ENCODE measurements at places on chromosomes 4 and X.

DNA sequence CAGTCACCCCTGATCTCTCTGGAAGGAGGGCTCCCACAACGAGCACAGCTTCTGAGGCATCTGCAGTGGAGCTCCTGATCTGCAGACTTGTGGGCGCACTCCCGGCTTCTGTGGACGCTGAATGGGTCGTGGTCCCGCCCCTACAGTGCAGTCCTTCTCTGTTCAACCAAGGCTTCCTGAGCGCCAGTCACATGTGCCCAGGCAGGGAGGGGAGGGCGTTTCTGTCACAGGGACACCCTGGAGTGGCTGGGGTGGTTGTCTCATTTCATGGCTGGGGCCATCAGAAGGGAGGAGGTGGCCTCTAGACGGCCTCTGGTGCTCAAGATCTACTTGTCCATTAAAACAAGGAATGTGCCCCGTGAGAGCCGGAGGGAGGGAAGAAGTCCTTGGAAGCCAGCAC lies 67.1 kb upstream of the PSAPL1 start:
- DNase-seq = no peak

DNA sequence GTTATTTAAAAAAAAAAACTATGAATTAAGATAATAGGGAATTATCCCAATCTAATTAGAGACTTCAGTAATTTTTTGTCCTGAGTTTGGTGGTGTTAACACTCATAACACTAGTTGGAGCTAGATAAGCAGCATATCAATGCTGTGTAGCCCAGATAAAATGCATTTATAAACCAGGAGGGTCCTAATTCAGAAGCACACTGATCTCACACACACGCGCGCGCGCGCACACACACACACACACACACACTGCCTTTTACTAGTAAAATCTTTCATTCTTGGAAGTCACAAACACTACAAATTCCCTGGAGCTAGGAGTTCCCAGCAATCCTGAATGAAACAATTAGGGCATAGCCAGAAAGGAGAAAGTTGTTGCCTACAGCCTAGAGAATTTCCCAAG lies 3.2 kb downstream of the UNC5C start:
- no peak for DNase-seq

GRCh38 chr4:149965206-149965605 lies 113.0 kb upstream of the DCLK2 start:
- no peak for DNase-seq

DNA sequence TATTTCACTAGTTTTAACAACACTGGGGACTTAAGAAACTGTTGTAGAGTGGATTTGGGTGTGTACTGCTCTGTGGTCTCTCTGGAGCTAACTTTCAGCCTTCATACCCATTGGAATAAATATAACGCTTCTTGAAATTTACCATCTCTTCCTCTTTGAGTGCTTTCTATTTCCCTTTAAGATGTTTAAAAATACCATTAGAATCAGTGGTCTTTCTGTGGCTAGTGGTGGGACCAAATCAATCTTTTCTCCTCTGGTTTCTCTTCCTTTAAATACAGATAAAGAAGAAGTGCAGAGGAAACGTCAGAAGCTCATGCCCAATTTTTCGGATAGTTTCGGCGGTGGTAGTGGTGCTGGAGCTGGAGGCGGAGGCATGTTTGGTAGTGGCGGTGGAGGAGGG lies 92.0 kb downstream of the NFKB1 start:
- DNase-seq = no peak

DNA sequence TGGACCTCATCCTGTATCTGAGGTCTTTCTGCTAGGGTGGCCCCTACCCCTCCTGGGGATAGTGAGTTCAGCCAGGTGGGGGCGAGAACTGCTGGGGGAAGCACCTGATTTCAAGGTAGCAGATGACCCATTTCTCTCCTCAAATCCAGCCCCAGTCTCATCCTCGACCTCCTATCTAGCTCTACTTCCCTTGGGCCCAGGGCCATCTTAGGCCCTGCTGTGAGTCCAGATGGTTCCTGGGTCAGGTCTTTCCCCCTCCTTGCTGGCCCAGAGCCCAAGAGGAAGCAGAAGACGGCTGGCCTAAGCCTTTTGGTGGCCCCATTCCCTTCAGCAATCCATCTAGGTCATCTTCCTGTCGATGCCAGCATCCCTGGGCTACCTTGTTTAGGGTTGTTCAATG lies 3.3 kb downstream of the CDK16 start:
- DNase-seq = no peak

GRCh38 chr4:140693562-140693961 lies 62.6 kb downstream of the TBC1D9 start:
- DNase-seq = no peak

GRCh38 chr4:188719794-188720193 lies 580.6 kb downstream of the TRIML1 start:
- DNase-seq = no peak

DNA sequence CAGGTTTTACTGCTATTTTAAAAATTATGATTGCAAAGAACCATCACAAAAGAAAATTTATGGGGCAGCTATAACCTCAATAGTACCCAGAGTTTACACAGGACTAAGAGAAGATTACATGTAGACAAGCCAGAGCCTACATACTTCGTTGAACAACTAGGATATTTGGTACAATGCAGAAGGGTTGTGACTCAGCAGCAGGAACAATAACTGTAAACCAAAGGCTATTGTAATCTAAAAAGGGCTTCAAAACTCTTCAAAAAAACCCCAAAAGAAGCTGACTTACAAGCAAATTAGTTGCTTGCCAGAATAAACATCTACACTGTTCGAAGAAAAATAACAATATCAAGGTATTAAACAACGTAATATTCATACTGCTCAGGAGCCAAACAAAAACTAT lies 618.0 kb downstream of the STPG2 start:
- no peak for DNase-seq

GRCh38 chrX:49058794-49059193 lies at the start of gene CCDC120:
CCDC120 (plus strand) TSS chrX:49058999; CDS start chrX:49062042, 3,043 bp downstream.
- DNase-seq = no peak

- no peak for DNase-seq
These were observed 123.7 kb downstream of the CBR4 start for GRCh38 chr4:168886351-168886750.

GRCh38 chr4:25440478-25441030 lies 63.5 kb downstream of the ANAPC4 start:
- DNase-seq = no peak

GRCh38 chr4:76276813-76277212 lies 25.3 kb downstream of the FAM47E start:
- no peak for DNase-seq

DNA sequence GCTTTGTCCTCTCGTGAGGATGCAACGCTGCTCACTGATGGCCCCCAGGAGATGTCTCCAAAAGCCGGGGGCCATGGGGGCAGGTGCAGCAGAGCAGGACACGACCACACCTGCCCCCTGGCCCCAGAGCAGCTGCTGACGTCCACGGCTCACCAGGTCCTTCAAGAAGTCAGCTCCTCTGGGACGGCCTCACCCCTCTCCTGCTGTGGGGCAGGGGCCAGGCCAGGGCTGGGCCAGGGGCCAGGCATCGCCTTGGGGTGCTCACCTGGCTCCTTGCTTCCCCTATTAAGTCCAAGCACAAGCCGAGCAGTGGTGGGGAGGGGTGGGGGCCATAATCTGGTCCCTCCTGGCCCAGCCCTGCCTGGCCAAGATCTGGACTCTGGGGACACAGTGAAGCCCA lies 28.6 kb upstream of the MXD4 start:
- DNase-seq = no peak

- DNase-seq = no peak
These were observed 47.1 kb downstream of the SORBS2 start for GRCh38 chr4:185764876-185765275.

- DNase-seq = no peak
These were observed 61.8 kb downstream of the GPC3 start for GRCh38 chrX:133923548-133923947.

DNA sequence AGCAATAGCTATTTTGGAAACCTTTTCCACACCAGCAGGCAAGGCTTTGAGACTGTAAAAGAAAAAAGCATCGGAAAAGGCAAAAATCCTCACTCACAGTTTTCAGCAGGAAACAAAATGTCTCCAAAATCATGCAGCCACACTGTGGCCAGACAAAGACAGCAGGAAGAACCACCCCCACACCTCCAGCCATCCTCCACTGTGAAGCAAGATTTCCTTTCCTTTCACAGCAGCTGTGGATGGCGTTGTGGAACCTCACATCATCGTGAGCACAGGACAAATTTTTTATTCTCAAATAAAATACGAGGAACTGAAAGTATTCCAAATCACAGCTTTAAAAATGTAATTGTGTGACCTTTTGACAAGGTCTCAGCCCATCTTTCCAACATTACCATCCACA lies 351.7 kb upstream of the NOCT start:
- DNase-seq = no peak

GRCh38 chr4:40856840-40857362 lies 107.1 kb downstream of the NSUN7 start:
- peak; percentile 62 for DNase-seq

GRCh38 chr4:102867278-102868152 lies 1.3 kb upstream of the CISD2 start:
- no peak for DNase-seq

- DNase-seq = no peak
These were observed 124.7 kb upstream of the C1QTNF7 start for GRCh38 chr4:15303052-15303641.

DNA sequence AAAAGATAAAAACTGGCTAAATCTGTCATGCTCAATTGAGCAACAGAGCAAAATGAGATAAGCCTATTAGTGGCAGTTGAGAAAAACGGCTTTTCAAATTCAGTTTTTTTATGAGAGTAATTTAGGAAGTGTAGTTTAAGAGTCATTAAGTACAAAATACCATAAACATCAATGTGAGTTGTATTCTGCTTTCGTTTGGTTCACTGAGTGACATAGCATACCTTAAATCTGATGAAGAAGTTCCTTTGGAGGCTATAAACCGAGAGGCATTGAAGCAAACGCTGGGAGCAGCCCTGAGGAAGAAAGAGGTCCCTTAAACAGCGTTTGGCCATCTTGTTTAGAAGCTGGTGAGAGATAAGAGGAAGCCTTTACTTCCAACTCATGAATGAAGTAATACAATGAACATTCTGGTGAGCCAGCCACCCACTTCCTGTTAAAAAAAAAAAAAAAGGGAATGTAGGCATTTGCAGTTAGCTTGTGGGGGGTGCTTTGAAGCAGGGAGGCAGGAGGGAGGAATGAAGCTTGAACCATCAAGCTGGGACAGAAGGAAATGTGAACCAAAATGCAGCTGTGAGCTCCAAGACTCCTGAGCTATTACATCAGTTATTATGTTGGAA lies 132.3 kb downstream of the ZNF330 start:
- peak; percentile 3 for DNase-seq

GRCh38 chrX:151814767-151815166 lies 80.2 kb downstream of the CNGA2 start:
- no peak for DNase-seq

DNA sequence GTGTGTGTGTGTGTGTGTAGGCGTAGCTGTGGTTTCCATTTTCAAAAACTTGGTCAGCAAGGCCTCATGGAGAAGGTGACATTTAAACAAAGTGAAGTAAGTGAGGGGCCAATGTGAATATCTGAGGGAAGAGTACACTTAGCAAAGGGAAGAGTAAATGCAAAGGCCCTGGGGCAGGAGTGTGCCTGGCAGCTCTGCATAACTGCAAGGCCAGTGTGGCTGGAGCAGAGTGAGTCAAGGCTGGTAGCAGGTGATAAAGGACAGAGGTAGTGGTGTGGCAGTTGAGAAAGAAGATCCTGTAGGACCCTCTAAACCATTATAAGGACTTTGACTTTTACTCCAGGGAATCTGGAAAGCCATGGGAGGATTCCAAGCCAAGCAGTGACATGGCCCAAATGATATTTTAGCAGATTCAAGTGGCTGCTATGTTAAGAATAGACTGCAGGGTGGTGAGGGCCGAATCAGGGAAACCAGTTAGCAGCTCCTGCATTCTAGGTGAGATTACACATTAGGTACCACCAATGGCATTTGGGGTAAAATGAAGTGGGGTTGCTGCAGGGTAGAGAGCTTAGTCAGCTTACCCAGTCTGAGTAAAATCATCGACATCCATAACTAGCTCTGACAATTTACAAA lies 5.9 kb upstream of the TBC1D1 start:
- no peak for DNase-seq

DNA sequence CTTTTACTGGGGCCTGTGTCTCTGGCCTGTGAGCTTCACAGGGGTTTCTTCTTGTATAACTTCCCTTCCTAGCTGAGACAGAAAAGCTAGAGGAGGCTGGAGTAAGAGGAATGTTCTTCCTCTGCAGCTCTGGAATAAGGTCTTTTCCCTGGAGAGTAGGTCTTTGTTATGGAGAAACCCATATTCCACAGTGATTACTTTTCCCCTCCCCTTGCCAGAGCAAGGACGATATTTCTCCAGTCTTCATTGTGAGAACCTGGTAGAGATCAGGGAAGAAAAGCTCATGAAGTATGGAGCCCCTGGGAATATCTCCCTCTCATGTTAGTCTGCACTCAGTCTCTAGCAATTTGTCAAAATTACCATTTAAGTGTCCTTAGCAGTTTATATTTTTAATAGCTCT lies 18.7 kb upstream of the GLRB start:
- no peak for DNase-seq

GRCh38 chrX:148785256-148785655 lies 284.8 kb downstream of the AFF2 start:
- DNase-seq = no peak

DNA sequence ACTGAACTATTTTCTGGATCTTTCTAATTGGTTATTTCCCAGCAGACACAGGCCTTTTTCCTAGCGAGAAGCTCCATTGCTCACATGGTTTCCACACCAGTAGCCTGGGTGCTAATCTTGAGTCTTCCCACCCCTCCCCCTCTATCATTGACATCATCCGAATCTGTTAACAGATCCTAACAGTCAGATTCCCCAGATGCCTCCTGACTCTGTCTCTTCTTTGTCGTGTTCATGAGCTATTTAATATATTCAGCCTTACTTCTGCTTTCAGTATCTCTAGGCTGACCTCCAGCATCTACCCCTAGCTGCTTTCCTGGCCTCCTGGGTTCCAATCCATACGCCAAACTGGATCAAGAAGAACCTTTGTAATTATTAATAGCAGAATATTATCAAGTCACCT lies 85.0 kb downstream of the CLNK start:
- DNase-seq = no peak

DNA sequence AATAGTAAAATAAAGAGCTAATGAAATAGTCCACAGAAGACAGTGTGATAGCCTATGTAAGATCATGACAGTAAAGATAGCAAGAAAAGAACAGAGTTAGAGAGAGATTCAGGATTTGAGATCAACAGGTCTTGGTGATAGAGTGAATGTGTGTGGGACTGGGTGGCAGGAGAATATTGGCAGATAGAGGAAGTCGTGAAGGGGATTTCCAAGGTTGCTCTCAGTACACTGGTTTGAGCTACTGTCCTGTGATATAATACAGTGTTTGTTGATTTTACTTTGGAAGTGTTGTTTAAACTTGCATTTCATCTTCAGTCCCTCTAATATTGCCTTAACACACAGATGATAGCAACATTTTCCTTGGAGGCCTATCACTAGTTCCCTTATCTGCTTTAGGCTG lies 44.1 kb downstream of the DTHD1 start:
- peak; percentile 52 for DNase-seq

All from CD4-positive, alpha-beta T cell treated with Interleukin-1 beta for 1 hour (primary cell).